Smooth muscle cell of the pulmonary artery (primary cell): ENCODE measurements at places on chromosomes 11 and 22. TPM values are rescaled to one million over a fixed set of nuclear protein-coding genes. Genes with fewer than 3 reads are reported as not detected.

The TENM4 gene
- 42.4 and 66.9 TPM in 2 replicates for total RNA-seq

The CALCA gene
- total RNA-seq, result not detected in 2 replicates

The IFITM1 gene
- 31.5 and 106 TPM in 2 replicates for total RNA-seq

The USP2 gene
- 0.33 TPM in 2 replicates for total RNA-seq

The DRD2 gene
- total RNA-seq, result not detected in 2 replicates

The MUC2 gene
- total RNA-seq, result not detected in 2 replicates

The P2RX6 gene
- total RNA-seq, result 10.2 and 20.8 TPM in 2 replicates

The PANX3 gene
- not detected in 2 replicates for total RNA-seq

The MCHR1 gene
- 2.7 and 3.7 TPM in 2 replicates for total RNA-seq

The LIF gene
- 46.1 and 47.4 TPM in 2 replicates for total RNA-seq

The C11orf52 gene
- 0.23 and 0.72 TPM in 2 replicates for total RNA-seq

The PLAAT2 gene
- not detected in 2 replicates for total RNA-seq

The PLAAT5 gene
- total RNA-seq, result 0.23 TPM in 1 of 2 replicates, not detected in the other

The ALDH3B1 gene
- 25.6 and 27.6 TPM in 2 replicates for total RNA-seq

The POU2AF1 gene
- not detected in 2 replicates for total RNA-seq

The LGALS1 gene
- total RNA-seq, result 4,182 and 4,880 TPM in 2 replicates

The MAPK8IP1 gene
- total RNA-seq, result 5.8 and 6.5 TPM in 2 replicates

The JAML gene
- total RNA-seq, result not detected in 2 replicates

The HBB gene
- not detected in 2 replicates for total RNA-seq

The DNHD1 gene
- total RNA-seq, result 9.0 and 10.7 TPM in 2 replicates

The APOA5 gene
- total RNA-seq, result not detected in 2 replicates

The TST gene
- total RNA-seq, result 16.2 and 19.1 TPM in 2 replicates

The NLRP6 gene
- total RNA-seq, result not detected in 2 replicates

The MAP6 gene
- 2.4 and 2.8 TPM in 2 replicates for total RNA-seq

The SMCO4 gene
- 4.4 and 9.1 TPM in 2 replicates for total RNA-seq

The ART1 gene
- total RNA-seq, result not detected in 2 replicates

The DGKZ gene
- 36.6 and 43.2 TPM in 2 replicates for total RNA-seq

The SLC6A5 gene
- total RNA-seq, result not detected in 2 replicates

The WNT7B gene
- not detected in 2 replicates for total RNA-seq

The TRIM51 gene
- not detected in 2 replicates for total RNA-seq

The PTPRCAP gene
- total RNA-seq, result 0.17 and 0.46 TPM in 2 replicates

The OR4C45 gene
- not detected in 2 replicates for total RNA-seq

The UCP3 gene
- total RNA-seq, result 0.65 and 0.73 TPM in 2 replicates

The APOC3 gene
- not detected in 2 replicates for total RNA-seq
